ENCODE measurements at places on chromosomes 3 and 15.
A peak's percentile ranks its signal among the peaks of the same experiment; 100 is the strongest.

DNA sequence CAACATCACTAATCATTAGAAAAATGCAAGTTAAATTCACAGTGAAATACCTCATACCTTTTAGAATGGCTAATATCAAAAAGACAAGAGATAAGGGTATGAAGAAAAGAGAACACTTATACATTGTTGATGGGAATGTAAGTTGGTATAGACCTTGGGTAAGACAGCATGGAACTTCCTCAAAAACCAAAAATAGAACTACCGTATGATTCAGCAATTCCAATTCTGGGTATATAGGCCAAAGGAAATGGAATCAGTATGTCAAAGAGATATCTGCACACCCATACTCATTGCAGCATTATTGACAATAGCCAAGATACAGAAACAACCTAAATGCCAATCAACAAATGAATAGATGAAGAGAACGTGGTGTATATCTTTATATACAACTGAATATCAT, 166.8 kb upstream of the LRRN1 start:
- no peak for DNase-seq

- no peak for DNase-seq
Observed at GRCh38 chr3:159845737-159846136, 142.9 kb upstream of the IL12A start.

DNA sequence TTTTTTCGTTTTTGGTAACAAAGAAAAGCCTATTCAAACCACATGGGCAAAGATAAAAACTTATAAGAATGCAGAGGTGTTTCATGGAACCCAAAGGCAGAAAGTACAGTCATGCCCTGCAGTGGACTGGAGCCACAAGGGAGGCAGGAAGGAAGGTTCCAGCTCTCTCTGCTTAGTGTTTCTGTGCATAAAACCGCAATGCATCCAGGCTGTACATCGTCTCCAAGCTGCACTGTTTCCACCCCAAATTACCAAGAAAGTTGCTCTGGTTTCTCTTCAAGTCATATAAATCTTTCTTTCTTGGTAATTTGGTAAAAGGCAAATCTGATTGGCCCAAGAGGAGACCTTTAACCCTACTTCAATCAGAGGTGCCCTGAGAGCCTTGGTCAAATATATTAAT, 15.8 kb downstream of the TRAT1 start:
- DNase-seq = peak; percentile 53

GRCh38 chr15:53225781-53226180, 435.6 kb upstream of the ONECUT1 start:
- no peak for DNase-seq

GRCh38 chr15:43111354-43111753, 5.5 kb upstream of the UBR1 start:
- no peak for DNase-seq

DNA sequence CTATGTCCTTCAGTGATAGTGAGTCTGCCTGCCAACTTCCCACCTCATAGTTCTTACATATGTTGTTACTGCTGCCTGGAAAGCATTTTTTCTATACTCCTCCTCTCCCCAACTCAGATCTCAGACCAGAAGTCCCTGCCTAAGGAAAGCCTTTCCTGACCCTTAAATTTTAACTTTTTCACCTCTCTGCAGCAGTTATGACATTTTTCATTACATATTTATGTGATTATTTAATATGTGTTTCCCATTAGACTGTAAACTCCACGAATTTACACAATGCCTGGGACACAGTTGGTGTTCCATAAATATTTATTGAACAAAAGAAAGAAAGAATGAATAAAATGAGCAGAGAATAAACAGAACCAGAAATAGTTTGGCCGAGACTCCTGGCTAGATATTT, 125.5 kb downstream of the MITF start:
- no peak for DNase-seq

- DNase-seq = no peak
Observed at GRCh38 chr3:149235599-149236424, 14.2 kb upstream of the CP start.

GRCh38 chr3:157999246-157999645, 107.0 kb downstream of the SHOX2 start:
- DNase-seq = no peak

DNA sequence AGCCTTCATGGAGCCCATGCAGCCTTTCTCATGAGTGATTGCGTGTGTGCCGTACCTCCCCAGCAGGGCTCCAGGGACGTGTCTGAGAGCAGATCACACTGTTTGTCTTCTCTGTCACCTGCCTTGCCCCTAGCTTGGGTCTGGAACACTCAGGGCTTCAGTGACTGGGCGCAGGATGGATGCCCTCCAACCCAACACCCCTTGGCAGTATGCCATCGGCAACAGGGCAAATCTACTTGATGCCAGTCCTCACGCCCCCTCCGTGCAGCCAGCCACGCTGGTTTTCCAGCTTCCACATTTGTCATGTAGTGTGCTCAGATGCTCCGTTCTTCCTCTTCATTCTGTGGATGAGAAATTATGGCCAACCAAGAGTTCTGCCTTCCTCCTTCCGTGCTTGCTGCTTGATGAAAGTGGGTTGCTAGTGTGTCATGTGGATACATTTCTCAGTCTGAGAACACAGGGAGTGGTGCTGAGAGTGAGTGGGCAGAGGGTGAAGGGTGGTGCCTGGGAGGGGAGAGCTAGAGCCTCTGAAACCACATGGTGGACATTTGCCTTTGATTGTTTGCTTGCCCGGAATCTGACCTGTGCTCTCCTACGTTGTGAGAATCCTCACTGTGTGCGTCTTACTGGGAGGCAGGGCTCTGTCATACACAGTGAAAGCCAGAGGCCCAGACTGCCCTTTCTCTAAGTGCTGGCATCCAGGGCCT, 97.2 kb downstream of the FAM43A start:
- peak; percentile 8 for DNase-seq

DNA sequence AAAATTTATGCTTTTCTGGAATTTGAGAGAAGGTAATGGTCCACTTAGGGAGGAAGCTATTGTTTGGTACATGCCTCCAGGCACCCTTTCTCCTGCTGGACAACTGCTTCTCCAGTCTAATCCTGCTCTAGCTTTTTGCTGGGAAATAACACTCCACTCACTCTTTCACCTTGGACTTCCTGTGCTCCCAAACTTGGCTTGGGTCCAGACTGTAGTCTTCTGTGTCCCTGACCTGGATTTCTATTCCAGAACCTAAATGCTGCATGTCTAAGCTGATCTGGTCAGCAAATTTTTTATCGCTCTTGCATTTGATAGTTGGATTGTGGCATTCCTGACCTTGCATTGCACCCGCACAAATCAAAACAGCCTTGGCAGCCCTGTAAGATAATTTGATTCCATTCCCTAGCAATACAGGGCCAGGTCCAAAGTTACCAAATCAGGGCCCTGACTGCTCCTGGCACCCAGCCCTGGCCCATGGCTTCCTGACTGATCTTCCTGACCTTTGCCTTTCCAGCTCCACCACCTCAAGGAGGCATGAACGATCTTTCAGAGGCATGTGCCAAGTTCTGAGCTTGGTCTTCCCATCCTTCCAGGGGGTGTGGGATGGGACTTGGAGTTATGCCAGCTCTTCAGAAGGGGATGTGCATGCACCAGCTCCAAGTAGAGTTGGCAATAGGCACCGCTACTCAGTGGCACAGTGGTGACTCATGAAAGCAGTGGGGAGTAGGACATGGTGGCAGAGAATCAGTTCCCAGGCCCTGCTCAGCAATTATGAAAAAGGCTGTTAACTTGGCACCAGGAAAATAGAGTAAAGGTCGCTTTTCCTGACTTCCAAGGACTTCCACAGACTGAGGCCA, 43.9 kb upstream of the GOLGA8J start:
- no peak for DNase-seq

DNA sequence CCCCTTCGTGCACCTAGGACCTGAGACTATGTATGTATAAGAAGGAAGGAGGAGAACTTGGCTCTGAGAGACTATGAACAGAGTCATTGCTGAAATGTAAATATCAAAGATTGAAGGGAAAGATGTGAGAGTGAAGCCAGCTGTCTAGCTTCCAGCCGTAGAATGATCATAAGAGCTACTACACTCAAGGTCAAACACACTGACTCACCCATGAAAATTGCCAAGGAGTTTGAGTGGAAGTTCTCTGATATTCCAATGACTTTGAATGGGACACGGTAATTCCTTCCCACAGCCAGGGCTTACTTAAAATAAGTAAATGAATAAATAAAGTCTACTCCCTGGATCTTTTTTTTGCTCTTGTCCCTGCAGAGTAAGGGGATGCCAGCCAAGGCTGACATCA, 398.9 kb upstream of the TPRG1 start:
- DNase-seq = no peak

- DNase-seq = no peak
Observed at GRCh38 chr15:45548753-45549520, 26.4 kb upstream of the SLC30A4 start.

DNA sequence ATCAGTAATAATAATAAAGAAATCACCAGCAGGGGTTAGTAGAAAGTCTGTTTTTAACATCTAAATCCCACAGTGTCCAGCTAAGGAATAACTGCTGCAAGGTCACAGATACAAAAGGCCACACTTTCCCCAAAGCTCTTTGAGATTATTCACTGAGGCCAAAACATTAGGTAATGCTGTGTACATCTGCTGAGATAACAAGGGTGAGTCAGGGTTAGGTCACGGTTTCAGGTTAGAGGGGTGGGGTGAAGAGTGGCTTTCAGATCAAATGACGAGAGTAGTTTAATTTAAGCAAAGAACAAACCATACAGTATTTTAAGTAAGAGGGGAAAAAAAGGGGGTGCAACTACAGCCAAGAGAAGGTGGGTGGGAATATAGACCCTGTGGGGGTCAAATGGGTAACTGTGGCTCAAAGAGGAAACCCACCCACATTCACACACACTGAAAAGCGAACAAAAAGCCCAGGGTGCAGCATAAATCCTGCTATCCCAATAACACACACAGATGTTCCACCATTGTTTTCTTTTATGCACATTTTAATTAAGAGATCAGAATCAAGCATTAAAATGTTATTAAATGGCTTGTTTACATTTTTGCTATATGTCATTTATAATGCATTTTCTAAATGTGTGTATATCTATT, 412.9 kb downstream of the TIGIT start:
- peak; percentile 45 for DNase-seq

DNA sequence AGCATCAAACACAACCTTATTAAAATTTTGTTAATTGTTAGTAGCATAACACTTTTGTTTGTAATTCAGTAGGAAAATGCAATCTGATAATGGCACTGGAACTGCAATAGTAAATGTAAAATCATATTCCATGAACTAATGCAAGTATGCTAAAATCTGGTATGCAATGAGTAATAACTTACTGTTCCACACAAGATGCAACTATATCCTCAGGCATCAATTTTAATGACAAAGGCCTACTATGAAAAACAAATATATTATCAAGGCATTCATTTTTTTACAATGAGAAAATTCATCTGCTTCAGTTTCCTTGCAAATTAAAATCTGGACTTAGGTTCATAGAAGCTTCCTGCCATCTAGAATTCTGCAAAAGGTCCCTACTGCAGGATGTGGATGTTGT, 1.4 kb upstream of the NSMCE3 start:
- DNase-seq = no peak

GRCh38 chr3:32109256-32109655, 2.8 kb downstream of the GPD1L start:
- no peak for DNase-seq

GRCh38 chr15:95712785-95713184, 617.7 kb upstream of the NR2F2 start:
- no peak for DNase-seq

DNA sequence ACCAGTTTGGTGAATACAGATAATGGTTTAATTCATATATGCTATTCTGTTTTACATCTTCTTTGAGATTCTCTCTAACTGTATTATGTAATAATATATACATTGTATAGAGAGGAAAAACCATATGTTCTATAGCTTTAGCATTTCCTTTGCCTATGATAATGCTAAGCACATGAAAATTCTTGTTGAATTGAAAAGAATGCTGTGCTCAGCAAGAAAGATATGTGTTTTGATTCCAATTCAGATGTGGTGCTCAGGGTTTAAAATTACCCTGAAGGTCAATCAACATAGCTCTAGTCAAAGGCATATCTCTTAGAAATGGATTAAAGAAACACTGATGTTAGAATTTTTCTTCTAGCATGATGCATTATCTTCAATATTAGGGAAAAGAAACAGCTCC, 8.5 kb upstream of the TUSC7 start:
- DNase-seq = no peak

GRCh38 chr3:87958289-87958688, 100.5 kb downstream of the CGGBP1 start:
- no peak for DNase-seq

DNA sequence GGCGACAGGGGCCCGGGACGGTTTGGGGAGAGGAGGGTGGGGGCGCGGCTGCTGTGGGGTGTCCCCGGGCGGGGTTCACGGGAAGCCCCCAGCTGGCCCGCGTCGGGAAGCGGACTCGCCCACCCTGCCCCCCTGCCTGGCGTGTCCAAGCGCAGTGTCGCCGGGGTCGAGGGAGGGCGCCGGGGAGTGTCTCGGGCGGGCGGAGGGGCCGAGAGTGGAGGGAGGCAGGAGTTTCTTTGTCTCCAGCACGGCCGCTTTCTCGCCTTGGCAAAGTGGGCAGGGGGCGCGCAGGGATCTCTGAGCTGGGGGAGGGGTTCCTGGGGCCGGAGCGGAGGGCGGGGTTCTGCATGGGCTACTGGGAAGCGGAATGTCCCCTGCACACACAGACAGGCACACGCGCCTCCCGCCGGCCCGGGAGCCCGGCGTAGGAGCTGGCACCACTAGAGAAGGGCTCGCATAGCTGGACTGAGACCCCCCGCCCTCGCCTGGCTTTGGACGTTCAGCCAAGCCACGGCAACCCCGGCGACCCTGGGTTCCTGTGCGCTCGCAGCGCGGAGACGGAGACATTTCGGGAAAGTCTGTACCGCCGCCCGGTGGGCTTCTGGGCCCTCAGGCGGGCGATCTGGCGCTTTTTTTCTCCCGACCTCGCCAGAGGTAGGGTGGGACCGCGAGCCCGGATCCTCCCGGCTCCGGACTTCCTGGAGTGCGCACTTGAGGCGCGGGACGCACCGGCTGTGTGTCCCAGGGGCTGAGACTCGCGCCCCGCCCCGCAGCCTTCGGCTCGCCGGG, 822 bp downstream of the ST8SIA2 start:
- DNase-seq = no peak

GRCh38 chr15:49145651-49146609, 9.5 kb downstream of the COPS2 start:
- no peak for DNase-seq

DNA sequence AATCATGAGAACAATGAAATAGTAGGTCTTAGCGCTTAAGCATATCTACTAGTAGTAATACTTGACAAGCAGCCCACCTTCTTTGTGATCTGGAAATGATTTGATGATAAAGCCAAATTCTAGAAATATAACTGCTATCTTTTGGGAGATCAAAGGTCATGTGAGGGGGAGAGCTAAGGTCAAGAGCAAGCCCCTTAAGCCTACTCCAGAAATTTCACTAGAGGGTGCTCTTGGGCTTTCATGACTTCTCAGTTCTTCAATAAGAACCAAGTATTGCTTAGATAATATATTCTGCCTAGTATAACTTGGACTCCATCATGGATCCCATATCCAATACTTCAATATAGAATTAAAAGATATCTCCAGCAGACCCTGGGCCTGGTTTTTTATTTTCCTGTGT, 319.6 kb downstream of the ZBTB20 start:
- no peak for DNase-seq

DNA sequence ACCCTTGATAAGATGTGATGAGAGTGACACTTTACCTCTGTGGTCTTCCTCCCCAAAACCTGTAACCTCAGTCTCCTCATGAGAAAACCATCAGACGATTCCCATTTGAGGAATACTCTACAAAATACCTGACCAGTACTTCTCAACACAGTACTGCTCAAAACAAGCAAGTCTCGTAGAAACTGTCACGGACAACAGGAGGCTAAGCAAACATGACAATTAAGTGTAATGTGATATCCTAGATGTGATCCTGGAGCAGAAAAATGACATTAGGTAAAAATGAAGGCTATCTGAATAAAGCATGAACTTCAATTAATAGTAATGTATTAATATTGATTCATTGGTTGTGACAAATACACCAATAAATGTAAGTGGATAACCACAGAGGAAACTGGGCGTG, 113.6 kb downstream of the CACNA2D3 start:
- no peak for DNase-seq
